ENCODE measurements at places on chromosomes 6 and 20.

DNA sequence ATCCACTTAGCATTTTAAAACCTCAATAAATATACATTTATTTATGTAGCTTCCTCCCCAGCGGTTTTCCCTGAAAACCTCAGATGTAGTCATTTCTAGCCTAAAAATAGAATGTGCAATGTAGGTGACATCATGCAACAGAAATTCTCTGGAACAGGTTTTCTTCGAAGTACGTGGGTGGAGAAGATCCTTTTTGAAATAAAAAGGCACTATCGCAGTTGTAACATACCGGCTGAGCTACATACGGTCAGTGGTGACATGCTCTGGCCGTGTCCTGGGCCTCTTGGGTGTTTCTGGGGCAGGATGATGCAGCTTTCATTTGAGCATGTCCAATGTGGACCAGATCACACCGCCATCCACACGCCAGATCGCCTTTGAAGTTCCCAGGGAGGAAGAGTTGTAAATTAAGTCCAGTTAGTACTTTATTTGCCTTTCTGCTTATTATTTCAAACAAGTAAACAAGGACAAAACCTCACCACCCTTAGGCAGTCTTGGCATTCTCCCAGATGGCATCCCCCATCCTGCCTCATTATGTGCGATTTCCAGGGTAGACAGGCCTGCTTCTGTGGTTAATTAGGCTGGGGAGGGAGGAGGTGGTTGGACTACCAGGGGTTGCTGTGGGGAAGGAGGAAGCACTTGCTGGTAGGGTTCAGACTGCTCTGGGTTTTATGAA lies 109.5 kb upstream of the CLDN20 start:
- no peak for DNase-seq

DNA sequence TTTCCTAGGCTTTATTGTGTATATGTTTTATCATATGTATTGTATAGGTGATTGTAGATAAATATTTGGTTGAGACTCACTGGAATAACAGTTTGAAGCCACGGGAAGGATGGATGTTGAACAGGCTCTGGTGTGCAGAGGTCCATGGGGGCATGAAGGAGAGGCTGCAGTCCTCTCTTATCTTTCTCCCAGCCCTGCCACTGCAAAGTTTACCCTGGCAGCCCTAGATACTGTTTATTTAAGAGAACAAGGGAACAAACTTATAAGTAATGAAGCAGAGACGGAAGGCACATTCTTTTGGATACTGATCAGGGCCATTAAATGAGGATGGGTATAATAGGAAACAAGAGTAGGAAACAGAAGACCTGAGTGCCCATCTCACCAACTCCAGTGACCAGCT lies 103.6 kb upstream of the SCGN start:
- no peak for DNase-seq

- no peak for DNase-seq
These were observed 542 bp downstream of the ATP5F1E start for GRCh38 chr20:59031564-59032022.

DNA sequence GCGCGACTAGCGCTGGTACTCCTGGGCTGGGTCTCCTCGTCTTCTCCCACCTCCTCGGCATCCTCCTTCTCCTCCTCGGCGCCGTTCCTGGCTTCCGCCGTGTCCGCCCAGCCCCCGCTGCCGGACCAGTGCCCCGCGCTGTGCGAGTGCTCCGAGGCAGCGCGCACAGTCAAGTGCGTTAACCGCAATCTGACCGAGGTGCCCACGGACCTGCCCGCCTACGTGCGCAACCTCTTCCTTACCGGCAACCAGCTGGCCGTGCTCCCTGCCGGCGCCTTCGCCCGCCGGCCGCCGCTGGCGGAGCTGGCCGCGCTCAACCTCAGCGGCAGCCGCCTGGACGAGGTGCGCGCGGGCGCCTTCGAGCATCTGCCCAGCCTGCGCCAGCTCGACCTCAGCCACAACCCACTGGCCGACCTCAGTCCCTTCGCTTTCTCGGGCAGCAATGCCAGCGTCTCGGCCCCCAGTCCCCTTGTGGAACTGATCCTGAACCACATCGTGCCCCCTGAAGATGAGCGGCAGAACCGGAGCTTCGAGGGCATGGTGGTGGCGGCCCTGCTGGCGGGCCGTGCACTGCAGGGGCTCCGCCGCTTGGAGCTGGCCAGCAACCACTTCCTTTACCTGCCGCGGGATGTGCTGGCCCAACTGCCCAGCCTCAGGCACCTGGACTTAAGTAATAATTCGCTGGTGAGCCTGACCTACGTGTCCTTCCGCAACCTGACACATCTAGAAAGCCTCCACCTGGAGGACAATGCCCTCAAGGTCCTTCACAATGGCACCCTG lies 1.6 kb downstream of the TPBG start:
- no peak for DNase-seq

GRCh38 chr6:129251669-129252376 lies 368.9 kb downstream of the LAMA2 start:
- no peak for DNase-seq

- DNase-seq = no peak
These were observed 1.9 kb downstream of the TRIB3 start for GRCh38 chr20:382291-383115.

DNA sequence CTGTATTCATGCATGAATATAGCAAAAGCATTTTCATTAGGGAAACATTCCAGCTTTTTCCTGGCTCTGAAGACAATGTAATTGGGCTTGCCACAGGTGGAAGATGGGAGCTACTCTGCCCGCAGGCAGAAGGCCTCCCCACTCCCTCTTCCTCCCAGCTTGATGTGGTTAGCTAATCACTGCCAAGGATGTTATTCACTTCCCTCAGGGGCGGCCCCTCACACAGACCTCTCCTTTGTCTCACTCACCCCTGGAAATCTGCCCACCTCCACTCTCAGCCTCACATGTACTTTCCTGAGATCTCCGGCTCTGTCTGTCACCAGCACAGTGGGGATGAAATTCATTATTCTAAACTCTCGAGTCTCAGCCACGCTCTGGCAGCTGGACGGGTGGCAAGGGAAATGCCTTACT lies 100.7 kb downstream of the ANKRD60 start:
- no peak for DNase-seq

GRCh38 chr6:81608776-81609175 lies 143.7 kb downstream of the TENT5A start:
- DNase-seq = no peak

DNA sequence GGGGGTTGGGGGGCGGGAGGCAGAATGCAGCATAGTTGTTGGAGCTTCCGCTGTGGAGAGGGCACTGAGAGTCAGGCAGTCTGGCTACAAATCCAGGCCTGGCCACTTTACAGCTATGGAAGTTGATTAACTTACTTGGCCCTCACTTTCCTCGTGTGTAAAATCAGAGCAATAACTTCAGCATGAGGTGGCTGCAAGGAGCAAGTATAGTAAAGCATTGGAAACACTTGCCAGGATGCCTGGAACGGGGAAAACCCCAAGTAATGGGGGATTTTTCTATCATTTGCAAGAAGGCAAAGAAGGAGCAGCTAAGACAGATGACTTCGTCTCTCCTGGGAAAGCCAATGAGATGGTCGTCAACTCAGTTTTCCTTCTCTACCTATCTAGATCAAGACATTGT lies 35.8 kb downstream of the AGPAT4 start:
- DNase-seq = no peak

GRCh38 chr6:100809346-100809745 lies 71.8 kb downstream of the ASCC3 start:
- no peak for DNase-seq

DNA sequence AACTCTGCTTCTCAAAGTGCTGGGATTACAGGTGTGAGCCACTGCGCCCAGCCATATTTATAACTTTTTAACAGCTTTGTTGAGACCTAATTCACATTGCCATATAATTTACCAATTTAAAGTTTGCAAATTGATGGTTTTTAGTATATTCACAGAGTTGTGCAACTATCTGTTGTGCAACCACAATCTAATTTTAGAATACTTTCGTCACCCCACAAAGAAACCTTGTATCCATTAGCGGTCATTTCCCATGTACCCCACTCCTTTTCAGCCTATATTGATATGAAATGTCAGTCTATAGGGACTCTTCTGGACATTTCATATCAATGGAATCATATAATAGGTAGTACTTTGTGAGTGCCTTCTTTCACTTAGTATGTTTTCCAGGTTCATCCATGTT lies 55.8 kb downstream of the FOXO3 start:
- DNase-seq = no peak

DNA sequence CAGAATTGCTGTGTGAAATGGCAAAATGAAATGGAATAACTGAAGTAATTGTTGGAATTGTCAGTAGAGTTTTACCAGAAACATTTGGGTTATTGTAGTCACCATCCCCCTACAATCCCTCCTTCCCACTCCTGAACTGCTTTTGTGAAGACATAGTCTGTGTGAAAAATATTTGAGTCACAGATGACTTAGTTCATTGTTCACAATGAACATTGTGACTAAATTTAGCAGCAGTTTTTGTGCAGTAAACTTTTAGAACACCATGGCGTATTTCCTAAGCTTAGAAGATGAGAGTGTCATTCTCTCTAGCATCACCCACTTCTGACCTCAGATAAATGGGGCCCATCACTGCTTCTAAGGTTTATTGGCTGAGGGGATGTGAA lies 11.0 kb downstream of the OTOR start:
- DNase-seq = no peak

GRCh38 chr6:157424491-157425020 lies 43.6 kb downstream of the ZDHHC14 start:
- DNase-seq = no peak

- no peak for DNase-seq
These were observed 100.6 kb downstream of the PCSK2 start for GRCh38 chr20:17327185-17328148.

DNA sequence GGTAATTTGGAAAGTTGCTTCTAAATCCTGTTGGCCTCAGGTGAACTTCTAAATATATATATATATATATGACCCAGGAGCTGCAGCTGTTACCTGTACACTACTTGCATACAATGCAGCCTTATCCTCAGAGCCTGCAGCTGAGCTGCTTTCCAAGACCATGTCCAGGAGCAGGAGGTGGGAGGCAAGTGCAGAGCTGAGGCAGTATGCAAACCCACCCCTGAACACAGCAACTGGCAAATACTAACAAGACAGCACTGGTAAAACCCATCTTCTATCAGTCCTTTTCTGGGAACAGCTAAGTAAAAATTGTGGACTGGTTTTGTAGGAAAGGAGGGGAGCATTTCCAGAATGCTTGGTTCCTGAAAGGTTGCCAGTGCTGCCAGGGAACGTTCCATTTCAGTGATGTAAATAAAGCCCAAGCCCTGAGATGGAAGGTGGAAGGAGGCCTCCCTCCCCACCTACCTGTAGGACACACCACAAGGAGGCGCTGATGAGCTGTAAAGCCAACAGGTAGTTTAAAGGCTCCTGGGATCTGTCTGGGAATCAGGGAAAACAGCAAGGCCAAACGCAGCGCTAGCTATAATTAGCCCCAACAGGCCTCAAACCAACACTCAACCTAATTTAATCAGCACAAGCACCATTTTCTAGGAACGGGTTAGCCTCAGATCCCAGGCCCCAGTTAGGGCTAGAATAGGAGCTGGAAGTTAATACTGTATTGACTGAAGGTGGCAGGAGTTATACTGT lies 93.8 kb upstream of the MAP7 start:
- DNase-seq = peak; percentile 64

DNA sequence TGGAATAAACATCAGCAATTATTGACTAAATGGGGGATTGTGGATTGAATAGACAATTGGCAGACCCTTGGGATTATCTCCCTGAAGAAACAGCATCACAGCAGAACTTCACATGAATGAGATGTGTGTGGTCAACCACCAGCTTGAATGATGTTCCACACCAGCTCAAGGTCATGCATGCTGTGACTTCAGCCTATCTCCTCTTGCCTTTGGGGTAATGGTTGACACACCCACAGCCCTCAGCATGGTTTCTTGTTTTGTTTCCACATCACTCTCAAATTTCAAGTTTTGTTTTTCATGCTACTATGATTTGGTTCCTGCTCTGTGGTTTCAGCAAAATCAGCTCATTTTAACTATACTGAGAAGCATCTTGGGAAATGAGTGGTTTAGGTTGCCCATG lies 94.3 kb downstream of the PAK5 start:
- no peak for DNase-seq

- no peak for DNase-seq
These were observed 1.0 kb downstream of the NCOA7 start for GRCh38 chr6:125791820-125792165.

- DNase-seq = no peak
These were observed 107.1 kb downstream of the UBE3D start for GRCh38 chr6:82958551-82958950.

DNA sequence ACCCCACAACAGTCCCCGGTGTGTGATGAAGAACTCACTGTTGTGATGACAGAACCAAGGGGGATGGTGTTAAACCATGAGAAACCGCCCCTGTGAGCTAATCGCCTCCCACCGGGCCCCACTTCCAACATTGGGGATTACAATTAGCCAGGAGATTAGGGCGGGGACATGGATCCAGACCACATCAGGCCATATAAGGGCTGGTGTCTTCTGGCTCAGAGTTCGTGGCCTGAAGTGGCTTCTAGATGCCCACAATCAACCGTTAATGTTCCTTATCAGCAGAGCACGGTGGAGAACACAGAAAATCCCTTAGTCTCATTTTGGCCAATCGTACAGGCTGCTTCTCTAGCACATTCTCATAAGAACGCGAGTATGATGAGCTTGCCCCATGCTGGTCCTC lies 10.9 kb upstream of the MAS1 start:
- no peak for DNase-seq

DNA sequence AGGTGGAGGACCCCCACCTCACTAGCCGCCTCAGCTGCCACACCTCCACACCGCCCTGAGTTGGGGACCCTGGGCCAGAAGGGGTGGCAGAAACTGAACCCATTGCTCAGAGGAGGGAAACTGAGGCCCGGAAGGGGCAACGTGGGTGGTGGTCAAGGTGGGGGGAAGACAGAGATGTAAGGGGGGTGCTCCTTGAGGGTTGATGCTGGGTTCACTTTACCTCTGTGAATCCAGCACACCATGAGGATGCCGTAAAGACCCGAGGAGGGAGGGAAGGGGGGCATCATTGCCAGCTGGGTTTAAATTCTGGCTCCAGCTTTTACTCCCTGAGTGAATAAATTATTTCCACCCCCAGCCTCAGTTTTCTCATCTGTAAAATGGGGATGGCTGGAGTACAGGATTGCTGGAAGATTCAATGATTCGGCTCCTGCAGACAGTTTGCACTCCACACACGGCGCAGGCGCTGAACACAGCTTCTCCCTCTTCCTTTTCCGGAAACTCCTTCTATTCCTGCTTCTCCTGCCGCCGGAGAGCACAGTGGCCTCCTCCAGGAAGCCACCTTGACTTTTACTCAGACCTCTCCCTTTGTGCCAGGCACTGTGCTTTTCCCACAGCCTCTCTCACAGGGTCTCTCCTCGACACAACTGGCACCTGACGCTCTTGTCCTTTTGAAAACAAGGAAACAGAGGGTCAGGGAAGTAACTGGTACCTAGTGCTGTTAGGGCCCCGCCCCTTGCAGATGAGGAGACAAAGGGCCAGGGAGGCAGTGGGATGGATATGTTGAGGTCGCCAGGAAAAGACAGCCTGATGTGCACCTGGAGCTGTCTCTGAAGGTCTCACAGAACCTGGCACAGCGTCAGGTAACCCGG lies 59.4 kb downstream of the UBE2V1 start:
- DNase-seq = no peak

- no peak for DNase-seq
These were observed 227.4 kb downstream of the C6orf118 start for GRCh38 chr6:165081944-165082532.

GRCh38 chr20:45290677-45291355 lies 15.8 kb upstream of the RBPJL start:
- peak; percentile 33 for DNase-seq
